ENCODE measurements at places on chromosomes 6 and 20.

GRCh38 chr20:21490105-21490504, 23.8 kb downstream of the NKX2-2 start:
- DNase-seq: no peak

- no peak for DNase-seq
Observed at GRCh38 chr6:33816911-33817310, 13.1 kb upstream of the MLN start.

DNA sequence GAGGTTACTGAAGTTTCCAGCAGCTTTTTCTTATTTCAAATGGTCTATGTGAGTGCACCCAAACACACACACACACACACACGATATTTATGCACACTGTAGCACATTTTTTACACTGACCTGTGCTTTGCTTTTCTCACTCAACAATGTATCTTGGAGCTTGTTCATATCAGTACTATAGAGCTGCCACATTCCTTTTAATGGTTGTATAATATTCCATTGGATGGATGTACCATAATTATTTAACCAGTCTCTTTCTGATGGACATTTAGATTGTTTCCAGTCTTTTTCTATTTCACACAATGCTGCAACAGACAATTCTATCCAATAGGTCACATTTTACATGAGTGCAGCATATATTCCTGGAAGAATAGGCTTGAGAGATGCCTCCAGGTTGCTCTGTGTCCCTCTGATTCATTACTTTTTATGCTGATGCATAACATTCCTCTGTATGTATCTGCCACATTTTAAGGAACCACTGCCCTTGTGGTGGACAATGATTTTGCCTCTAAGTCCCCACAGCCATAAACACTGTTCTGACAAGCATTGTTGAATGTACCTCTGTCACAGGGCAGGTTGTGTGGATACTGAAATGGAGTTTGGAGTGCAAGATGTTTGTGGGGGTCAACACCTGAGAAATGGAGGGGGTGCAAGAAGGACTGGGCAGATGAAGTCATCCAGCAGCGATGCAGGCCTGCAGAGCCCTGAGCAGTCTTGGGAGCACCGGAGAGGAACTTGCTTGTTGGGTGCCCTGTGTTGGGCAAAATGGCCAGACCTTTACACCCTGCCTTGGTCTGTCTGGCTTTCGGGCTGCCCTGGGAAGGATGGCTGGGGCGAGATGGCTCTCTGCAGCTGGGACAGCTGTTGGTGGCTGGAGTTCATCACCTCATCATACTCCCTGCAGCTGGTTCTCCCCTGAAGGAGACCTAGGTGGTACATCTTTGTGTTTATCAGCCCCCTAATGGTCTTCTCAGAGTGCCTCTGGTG, 13.6 kb downstream of the CEBPB start:
- no peak for DNase-seq

DNA sequence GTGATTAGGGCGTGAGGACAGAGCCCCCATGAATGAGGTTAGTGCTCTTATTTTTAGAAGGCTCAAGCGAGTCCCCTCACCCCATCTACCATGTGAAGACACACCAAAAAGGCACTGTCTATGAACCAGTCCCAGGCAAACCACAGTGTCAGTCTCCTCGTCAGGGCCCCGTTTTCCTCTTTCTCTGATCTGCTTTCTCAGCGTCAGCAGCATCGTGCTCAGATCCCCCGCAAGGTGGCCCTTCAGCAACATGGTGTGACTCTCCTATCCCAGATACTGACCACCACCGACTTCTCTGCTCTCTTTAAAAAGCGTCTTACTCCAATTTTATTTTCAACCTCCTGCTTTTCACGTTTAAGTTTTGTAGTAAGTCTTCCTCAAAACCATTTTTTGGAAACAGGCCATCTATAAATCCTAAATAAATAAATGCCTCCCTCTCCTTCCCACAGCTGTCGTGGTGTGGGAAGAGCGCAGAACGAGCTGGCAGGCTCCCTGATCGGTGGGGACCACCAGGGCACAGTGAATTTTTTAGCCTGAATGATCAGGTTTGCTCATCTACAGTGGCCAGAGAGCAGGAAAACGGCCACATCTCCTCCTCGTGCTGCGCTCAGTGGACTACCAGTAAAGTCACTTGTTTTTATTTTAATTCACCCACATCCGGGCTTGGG, 113.1 kb downstream of the BMP7 start:
- no peak for DNase-seq

DNA sequence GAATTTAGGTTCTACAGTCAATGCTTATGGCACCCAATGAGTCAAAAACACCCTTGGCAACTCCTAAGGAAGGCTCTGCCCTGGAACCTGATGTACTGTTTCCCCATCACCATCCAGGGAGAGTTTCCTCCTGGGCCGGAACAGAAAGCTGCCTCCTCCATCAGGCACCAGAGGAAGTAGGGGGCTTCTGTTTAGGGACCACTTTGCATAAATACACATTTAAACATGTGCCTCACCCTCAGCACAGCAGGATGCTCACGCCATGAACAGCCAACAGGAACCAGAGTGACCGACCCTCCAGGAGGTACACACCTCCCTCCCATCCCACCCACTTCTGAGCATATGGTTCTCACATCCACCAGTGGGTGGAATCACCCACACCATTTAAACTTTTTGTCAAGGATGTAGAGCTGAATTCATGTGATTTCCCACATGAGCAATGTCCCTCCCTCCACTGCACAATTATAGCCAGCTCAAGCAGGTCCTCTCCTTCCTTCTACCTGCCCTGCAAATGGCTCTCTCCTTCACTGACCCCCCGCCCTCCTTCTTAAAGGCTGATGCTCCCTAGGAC, 14.8 kb downstream of the DDRGK1 start:
- no peak for DNase-seq

- DNase-seq: peak; percentile 65
Observed at GRCh38 chr6:137033828-137034227, 10.9 kb downstream of the IL20RA start.

GRCh38 chr20:62413025-62413570, 6.0 kb upstream of the CABLES2 start:
- DNase-seq: no peak

DNA sequence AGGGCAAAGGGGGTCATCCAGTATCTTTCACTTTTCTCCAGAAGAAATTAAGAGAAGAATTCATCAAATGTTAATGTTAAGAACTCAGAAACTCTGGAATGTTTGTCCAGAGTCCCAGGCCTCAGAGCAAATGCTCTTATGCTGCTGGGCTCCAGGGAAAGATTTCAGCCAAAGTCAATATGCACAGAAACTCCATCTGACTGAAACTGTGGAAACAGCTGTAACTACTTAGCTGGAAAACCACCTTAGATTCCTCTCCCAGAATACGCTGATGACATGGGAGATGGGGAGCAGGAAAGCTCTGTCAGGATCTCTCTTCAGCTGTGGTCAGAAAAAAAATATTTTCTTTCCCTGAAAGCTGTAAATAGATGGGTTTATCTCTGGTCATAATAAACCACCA, 559.6 kb downstream of the RFPL4B start:
- no peak for DNase-seq

DNA sequence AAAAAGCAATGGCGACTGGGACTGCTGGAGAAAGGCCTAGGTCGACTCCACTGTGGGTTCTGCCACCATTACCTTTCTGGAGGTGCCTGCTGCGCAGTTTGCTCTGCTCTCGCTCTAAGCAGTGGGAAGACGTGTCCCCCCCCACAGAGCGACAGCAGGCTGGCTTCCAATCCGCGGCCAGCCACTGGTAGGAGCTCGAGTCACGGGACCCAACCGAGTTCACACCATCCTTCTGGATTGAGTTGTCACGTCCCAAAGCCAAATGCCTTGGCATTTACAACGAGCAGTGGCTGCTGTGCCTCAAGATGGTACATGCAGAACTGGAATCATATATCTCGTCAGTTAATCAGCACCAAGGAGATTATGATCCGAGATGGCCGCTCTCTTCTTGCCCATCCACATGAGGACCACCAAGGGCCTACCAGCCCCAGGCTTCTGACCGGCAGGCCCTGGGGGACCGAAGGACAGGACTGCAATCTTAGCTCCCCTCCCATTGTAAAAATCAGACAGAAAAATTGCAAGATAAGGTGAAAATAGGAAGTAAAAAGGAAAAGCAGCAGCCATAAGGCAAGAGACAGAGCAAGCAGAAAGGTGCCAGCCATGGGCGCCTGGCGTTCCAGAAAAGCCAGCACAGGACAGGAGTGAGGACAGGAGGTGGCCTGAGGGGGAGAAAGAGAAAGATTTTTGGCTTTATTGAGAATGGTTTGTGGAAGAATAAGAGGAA, 74.4 kb downstream of the TRAM2 start:
- no peak for DNase-seq

GRCh38 chr6:129498950-129499842, 210.8 kb downstream of the ARHGAP18 start:
- peak; percentile 37 for DNase-seq

- DNase-seq: peak; percentile 84
Observed at GRCh38 chr6:1381481-1382330, 7.7 kb upstream of the FOXF2 start.

GRCh38 chr20:21529863-21530262, 16.0 kb upstream of the NKX2-2 start:
- DNase-seq: no peak

DNA sequence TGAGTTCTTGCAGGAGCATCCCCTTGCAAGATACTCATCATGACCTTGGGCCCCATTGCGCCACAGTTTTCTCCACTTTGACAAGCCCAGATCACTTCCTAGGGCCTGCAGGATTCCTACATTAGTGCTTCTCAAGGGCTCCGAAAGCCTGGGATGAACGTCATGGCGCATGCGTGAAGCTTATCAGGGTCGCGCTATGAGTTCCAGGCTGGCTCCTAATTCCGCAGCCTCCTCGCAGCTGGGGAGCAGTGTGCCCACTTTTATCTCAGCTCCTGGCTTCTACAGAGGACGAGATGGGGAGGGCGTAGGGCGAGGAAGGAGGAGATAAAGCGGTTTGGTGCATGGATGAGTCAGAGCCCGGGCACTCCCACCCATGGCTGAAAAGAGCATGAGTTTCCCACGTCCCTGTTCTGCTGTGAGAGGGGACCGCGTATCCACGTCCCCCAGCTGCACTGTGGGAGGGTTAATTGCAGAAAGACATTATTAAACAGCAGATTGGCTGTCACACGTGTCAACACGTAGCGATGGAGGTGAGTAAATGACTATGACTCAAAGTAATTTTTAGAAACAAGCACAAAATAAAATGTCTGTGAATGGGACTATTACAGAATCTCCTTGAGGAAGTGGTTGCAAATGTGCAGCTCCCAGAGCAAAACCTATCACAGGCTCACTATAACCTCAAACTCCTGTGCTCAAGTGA, 72.9 kb upstream of the DSP start:
- DNase-seq: no peak

DNA sequence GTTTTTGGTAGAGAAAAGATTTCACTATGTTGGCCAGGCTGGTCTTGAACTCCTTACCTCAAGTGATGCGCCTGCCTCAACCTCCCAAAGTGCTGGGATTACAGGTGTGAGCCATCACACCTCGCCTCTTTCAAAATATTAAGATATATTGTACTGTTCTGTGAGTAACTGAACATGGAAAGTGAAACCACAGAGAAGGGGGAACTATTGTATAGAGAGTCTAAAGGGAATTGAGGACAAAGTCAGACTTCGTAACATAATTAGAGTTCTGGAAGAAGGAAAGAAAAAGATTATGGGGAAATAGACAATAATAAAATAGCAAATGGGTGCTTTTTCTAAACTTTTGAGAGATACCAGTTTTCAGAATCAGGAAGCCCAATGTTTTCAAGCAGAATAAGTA, 17.4 kb upstream of the AKAP7 start:
- DNase-seq: no peak

DNA sequence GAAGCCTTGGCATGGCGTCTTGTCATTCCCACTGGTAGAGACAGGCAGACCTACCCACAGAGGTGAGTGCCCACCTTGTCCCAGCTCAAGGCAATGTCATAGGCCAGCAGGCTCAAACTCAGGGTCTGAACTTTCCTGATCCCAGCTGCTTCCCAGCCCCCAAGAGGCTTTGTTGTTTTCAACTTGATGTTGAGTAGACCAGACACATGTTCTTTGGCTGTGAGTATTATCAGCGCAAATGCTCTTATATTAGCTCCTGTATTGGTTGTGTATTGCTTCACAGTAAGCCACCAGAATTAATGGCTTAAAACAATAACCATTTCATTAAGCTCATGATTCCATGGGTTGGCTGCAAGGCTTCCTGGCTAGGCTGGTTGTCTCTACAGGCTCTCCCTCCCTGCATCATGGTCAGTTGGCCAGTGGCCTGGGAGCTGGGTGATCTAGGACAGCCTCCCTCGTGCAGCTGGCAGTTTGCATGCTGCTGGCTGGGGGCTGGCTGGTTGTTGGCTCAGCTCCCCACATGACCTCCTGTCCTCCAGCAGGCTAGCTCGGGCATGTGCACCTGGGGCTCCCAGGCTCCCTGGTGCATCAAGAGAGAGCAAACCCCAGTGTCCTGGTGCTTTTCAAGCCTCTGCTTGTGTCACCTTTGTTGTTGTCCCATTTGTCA, 21.6 kb downstream of the TOX2 start:
- DNase-seq: no peak

DNA sequence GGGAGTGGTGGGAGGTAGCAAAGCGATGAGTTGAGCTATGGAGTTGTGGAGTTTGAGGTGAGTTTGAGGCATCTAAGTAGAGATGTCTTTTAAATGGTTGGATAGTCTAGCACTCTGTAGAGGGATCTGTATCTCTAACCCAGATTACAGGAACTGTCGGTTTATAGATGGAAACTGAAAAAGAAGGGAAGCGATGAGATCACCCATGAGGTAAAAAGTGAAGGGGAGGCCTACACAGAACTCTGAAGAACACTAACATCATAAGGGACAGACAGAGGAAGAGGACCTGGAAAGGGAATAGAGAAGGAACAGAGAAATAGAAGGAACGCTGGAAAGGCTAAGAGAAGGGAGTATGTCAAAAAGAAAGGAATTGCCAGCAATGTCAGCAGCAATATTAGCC, 2.5 kb downstream of the HINT3 start:
- no peak for DNase-seq

DNA sequence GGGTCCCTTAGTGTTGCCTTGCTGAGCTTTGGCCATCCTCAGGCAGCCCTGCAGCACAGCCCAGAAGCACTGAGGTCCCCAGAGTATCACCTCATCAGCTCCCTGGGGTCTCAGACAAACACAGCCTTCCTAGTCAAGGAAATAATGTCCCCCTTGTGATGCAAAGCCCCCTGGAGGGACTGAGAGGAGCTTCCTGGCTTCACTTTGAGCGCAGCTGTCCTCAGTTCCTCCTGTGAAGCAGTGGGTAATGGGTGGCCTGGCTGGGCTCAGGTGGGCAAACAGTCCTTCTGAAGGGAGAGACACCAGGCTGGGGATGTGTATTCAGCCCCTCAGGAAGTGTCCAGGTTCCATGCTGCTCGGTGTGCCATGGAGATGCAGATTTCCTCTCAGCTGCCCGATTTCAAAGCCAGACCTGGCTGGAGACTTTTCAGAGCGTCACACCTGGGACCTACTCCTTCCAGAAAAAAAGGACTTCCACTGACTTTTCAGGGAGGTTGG, 79.2 kb upstream of the FOXA2 start:
- DNase-seq: no peak

- peak; percentile 46 for DNase-seq
Observed at GRCh38 chr20:36153736-36154699, 522 bp upstream of the EPB41L1 start.

DNA sequence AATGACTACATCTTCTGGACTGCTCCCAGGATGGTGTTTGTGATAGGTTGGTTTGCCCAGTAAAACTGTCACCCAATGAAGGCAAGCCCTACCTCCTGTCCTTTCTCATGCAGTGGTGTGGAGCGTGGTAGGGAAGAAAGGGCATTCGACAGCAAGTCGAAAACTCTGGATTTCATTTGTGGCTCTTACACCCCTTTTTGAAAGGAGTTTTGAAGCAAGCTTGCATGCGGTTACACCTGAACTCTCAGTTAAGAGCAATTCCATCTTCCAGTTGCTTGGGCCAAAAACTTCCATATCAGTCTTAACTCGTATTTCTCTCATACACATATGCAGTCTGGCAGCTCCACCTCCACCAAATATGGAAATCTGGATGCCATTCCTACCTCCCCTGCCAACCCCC, 19.7 kb upstream of the SLC22A2 start:
- DNase-seq: no peak
